CD4-positive, alpha-beta T cell treated with Interferon gamma for 1 hour (primary cell): ENCODE measurements at places on chromosomes 12 and 14.
A peak's percentile ranks its signal among the peaks of the same experiment; 100 is the strongest.

DNA sequence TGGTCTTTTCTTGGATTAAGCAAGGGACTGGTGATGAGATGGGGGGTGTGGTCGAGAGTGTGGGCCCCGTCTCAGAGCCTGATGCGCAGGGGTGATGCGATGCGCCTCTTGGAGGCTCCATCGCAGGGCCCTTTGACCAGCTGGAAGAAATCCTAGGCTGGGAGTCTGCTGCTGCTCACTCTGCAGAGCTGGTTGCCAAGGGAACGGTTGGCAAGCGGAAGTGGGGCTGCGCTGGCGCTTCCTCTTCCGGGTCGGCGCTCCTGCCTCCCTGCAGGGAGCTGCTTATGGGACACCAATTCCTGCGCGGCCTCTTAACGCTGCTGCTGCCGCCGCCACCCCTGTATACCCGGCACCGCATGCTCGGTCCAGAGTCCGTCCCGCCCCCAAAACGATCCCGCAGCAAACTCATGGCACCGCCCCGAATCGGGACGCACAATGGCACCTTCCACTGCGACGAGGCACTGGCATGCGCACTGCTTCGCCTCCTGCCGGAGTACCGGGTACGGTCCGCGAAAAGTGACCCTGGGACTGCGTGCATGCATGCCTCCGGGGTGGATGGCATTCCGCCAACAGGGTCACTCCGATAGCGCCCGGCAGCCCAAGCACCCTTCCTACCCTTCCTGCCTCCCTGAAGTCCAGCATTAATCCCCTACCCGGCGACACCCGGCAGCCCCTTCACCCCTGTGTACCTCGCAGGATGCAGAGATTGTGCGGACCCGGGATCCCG is at the start of gene MYG1:
Gene MYG1 (plus strand): TSS at position 242 of the 727 bp plus-strand sequence. CDS start 43 bp downstream, at position 285.
- peak; percentile 84 for DNase-seq

DNA sequence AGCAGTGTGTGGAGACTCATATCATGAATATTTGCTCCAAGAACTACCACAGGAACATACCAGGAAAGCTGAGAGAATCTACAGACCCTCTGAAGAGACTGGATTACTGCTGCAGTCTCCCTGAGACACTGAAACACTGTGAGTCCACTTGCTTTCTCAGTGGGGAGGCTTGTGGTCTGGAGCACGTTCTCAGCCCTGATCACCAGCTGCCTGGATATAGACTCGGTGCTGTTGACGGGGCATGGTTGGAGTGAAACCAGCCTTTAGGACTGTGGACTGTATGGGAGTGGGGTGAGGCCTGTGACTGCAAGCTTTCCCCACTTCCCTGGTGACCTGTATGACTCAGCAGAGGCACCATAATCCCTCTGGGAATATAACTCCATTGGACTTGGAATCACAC is 525.8 kb upstream of the FBXO33 start:
- DNase-seq, result no peak

DNA sequence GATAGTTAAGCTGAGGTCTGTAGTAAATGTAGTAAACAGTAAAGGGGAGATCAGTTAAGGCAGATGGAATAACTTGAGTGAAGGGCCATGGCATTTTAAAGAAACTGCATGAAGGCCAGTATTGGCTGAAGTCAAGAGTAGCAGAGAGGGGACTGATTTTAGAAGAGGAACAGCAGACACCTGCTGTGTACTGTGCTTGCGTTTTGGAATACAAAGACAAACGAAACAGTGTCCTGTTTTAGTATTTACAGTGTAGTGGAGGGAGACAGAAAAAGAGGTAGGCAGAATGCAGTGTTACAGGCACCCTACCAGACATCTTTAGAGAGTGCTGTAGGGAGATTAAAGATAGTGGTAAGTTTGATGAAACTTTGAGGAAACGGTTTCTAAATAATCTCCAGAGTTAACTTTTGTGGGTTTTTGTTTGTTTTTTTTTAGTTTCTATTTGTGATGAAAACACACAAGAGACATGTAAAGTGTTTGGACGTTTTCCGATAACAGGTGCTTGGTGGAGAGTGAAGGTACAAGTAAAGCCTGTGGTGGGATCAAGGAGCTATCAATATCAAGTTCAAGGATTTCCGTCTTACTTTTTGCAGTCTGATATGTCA is 2.1 kb downstream of the HELB start:
- DNase-seq, result no peak

DNA sequence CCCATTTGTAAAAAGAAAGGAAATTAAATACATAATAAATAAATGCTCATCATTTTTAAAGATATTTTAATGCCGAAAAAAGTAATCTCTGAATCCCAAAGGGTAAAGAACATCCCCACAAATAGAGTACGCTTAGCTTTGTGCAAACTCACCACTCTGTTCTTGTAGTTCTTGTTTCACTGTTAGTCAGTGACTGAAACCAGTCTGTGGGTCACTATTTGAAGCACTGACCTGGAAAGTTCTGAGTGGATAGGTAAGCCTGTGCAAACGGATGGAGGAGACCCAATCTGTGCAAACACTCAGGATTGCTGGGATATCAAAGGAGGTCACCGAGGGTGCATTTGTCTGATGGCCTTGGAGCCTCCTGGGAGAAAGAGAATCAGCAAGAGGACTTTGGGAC is 68.1 kb upstream of the TSPAN11 start:
- DNase-seq, result no peak

DNA sequence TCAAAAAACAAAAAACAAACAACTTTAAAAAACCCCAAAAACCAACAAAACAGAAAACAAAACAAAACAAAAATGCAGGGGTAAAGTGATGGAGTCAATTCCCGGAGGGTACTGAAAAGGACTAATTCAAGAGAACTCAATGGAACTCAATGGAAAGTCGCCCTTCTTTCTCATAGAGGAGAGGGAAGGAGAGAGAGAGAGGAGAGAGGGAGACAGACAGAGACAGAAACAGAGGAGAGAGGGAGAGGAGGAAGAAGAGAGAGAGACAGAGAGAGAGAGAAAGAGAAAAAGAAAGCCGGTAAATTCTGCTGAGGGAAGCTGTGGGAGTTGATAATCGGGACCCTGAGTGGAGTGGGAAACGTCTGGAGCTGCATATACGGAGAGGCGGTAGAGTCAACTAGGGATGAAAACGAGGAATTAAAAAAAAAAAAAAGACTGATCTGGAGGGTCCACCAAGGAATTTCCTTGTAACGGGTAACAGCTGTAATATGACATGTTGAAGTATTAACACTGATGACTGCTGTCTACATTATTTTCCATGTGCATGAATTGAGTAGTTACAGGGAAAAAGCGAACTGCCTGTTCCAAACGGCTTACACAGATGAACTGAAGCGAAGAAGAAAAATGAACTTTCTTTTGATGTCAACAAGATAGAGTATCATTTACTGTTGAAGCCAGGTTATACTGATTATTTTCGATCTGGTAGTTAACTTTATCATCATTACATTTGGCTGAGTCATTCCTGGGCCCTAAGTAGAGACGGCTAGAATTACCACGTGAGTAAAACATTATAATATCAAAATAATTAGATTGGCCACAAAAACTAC is 934 bp upstream of the ZC2HC1C start:
- DNase-seq, result no peak

- DNase-seq, result no peak
Observed at GRCh38 chr14:86530457-86530856, 1000.5 kb downstream of the FLRT2 start.
